H4 (cell line): ENCODE measurements at places on chromosomes 11 and 22.

GRCh38 chr11:124760806-124761205 is 1.3 kb downstream of the ESAM start:
- DNase-seq = no peak

- no peak for DNase-seq
Measured at GRCh38 chr11:11708256-11708655, 86.5 kb upstream of the GALNT18 start.

GRCh38 chr11:120564573-120565311 is 53.2 kb downstream of the GRIK4 start:
- DNase-seq = peak; percentile 63

- DNase-seq = no peak
Measured at GRCh38 chr11:122715548-122716440, 60.3 kb downstream of the UBASH3B start.

DNA sequence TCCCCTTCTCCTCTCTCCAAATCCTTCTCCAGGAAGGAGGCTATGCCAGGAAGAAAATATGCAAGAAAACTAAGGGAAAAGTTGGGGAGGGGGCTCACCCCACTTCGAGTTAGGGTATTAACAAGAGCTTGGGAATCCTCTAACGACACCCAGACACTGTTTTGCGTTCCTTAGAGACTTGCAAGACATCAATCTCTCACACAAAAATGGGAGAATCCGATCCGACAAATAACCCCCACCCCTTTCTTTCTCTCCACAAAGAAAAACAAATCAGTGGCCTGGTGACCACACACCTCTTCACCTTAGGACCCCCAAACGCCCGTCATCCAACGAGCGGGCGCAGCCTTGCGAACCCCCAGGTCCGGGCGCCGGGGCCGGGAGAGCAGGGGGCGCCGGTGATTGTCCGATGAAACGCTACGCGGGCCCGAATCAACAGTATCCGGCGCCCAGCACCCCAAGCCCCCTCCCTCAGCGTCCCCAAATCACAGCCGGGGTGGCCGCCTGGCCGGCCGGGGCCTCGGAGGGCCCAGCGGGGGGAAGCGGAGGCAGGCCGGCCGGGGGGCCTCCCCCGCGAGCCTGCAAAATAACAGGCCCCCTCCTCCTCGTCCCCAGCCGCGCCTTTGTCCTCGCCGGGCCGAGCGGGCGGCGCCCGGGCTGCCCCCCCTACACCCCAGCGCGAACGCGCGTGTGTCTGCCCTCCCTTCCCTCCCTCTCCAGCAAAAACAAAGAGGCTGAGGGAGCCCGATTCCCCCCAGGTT is 690 bp downstream of the CSNK1E start:
- no peak for DNase-seq
